ENCODE measurements at places on chromosomes 6 and 20.

GRCh38 chr6:5435449-5435848 is 174.1 kb downstream of the FARS2 start:
- peak; percentile 48 for DNase-seq

DNA sequence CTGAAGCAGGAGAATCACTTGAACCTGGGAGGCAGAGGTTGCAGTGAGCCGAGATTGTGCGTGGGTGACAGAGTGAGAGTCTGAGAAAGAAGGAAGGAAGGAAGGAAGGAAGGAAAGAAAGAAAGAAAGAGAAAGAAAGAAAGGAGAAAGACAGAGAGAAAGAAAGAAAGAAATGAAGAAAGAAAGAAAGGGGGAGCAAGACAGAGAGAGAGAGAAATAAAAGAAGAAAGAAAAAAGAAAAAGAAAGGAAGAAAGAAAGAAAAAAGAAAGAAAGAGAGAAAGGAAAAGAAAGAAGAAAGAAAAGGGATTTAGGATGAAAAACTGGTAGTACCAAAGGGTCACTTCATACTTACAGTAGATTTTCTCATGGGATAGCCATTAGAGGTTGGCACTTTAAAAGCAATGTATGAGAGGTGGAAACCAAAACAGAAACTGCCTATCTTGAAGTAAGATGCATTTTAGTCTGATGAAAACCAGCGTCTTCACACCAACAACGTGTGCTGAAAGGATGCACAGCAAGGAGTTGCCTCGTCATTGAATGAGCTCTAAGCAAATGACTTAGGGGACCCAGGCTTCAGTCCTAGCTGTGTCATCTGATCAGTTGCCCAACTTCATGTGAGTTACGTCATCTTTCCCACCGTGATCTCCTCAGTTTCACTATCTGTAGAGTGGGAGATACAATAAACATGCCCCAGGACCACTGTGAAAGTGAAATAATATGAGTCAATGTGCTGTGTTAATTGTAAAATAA is 133.9 kb upstream of the NEDD9 start:
- no peak for DNase-seq

DNA sequence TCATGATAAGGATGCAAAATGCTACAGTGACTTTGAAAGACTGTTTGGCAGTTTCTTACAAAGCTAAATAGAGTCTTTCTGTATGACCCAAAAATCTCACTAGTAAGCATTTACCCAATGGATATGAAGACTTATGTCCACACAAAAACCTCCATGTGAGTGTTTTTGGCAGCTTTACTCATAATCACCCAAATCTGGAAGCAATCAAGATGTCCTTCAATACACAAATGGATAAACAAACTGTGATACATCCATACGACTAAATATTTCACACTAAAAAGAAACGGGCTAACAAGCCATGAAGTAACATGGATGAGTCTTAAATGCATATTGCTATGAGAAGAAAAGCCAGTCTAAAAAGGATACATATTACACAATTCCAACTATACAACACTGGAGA is 117.2 kb downstream of the PDE10A start:
- no peak for DNase-seq

- DNase-seq: no peak
Observed at GRCh38 chr6:82568290-82568993, 204.8 kb downstream of the TPBG start.

DNA sequence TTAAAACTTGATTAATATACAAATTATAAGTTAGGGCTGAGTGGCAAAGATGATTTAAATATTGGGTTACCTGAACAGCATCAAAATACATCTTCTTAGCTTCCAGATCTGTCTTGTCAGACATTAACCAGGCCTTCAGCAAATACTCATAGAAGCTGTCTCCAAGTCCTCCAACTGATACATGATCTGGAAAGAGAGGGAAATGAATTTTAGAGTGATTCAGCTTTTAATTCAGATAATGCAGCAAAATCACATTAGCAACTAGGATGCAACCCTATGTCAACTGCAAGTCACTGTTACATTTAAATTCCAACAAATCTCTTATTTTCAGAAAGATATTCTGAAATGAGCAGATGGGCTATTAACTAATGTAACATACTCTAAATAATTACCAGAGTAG is 115.2 kb upstream of the FAM184A start:
- no peak for DNase-seq

- DNase-seq: no peak
Observed at GRCh38 chr20:58670102-58670501, 19.0 kb downstream of the STX16 start.

- DNase-seq: no peak
Observed at GRCh38 chr6:162181741-162182401, 545.7 kb downstream of the PRKN start.

DNA sequence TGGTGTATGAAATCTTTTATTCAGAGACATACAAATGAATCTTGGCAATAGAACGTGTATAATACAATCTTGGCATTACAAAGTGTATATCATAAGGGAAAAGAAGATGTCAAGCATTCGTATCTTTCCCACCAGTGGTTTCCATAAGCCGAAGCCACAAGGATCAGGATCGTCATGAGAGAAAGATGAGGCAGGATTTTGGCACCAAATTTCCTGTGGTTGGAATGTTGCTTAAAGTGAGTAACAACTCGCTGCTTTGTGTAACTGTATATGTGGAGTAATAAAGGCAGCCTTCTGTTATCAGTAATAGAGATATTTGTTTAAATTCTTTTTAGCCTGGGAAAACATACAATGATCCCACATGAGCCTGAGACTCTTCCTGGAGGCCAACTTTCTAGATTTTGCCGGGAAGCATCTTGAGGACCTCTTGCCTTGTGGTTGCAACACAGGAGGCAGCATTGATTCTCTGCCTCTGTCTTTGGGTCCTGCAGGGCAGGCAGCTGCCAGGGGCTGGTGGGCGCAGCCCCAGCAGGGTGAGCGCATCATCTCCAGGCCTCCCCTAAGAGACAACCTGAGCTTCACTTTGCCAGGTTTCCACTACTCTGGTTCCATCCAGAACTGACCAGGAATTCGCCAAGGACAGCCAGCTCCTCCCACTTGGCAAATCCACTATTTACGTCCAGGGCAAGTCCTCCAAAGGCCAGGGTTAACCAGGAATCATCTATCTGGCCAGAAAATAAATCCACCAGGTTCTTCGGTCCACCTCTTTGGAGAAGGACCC is 230.9 kb upstream of the SULF2 start:
- DNase-seq: peak; percentile 47

DNA sequence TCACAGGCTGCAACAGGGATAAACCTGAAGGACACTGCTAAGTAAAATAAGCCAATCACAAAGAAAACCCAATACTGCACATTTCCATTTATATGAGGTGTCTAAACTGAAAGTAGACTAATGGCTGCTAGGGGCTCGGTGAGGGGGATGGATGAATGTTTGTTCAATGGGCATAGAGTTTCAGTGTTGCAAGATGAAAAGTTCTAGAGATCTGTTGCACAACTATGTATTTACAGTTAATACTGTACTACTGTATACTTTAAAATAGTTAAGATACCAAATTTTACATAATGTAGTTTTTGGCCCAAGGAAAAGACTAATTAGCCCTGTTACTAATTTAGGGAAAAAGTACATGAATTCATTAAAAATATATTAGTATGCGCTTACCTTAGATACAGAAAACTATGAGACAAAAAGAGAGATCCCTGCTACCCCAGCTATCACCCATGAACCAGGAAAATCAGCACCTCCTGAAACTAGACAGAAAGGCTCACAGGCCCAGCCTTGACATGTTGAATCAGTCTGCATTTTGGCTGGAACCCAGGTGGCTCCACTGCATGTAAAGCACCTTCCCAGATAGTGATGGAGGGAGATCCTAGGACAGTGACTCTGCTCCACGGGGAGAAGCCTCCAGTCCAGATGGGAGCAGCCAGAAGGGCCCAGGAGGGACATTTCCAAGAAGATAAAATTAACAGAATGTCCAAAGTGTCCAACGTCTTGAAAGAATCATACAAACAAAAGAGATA is 16.1 kb downstream of the HLA-F start:
- no peak for DNase-seq

GRCh38 chr6:17178326-17178725 is 76.5 kb downstream of the STMND1 start:
- no peak for DNase-seq

DNA sequence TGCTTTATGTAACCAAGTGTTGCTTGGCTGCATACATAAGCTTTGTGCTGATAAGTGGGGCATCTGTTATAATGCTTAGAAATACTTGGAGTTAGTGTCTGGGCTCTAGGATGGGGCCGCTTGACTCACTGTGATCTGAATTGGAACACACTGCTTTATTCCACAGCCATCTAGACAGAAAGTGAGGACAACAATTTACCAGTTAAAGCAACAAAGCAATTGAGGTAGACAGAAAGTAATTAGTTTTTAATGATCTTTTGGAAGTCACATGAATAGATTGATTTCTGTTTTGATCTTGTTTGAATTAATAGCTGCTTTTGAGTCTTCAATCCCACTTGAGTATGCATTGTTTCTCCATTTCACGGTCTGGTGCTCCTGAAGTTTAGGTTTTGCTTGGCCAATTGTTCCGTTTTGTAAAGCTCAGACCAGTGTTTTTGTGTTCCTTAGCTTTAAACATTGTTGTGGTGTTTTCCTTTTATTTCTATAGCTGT is 157.5 kb downstream of the TRMT11 start:
- no peak for DNase-seq

DNA sequence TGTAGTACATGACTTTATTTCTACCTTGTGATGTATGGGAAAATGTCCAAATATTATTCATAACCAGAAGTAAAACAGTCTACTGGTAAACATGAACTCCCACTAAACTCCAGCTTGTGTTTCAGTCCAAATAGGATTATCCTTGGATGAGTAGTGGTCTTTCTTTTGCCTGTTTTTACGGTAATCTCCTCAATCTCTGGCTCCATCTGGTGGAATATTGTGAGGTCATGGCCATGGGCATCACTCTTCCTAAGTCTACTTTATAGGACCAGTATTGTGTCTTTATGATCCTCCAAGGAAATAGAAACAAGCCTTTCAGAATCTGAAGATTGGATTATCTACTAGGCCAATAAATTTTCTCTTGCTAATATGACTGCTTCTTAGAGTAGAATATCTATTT is 505.0 kb downstream of the BMP2 start:
- DNase-seq: no peak

DNA sequence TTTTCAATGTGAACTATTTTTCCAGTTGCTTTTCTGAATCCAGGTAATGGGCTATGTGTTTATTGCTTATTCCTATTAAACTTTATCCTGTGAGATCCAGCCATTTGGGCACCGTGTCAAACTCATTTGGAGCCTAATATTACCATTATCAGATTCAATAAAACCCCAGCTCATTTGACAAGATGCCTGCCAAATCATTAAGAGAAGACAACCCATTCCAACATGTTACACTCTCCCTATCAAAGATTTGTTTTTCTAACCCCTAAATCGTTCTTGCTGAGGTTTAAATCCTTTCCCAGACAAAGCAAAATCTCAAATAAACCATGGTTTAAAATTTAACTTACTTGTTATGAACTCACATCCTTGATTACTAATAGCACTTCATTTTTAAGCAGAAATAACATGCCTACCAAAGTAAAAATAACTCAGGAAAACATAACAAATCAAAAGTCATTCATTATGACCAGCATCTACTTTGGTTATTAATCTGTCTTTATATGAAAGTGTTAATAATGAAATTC is 130.0 kb upstream of the TCF21 start:
- DNase-seq: no peak

GRCh38 chr6:145815309-145816274 is 997 bp upstream of the FBXO30 start:
- DNase-seq: no peak

GRCh38 chr20:53343448-53343847 is 250.2 kb downstream of the ZNF217 start:
- no peak for DNase-seq

- DNase-seq: no peak
Observed at GRCh38 chr6:8282380-8282779, 153.0 kb downstream of the SLC35B3 start.

- no peak for DNase-seq
Observed at GRCh38 chr20:44714701-44715498, at the start of gene CCN5. Gene CCN5, plus strand, starts transcription at chr20:44715369. Its CDS starts 22 bp downstream, at chr20:44715391.

DNA sequence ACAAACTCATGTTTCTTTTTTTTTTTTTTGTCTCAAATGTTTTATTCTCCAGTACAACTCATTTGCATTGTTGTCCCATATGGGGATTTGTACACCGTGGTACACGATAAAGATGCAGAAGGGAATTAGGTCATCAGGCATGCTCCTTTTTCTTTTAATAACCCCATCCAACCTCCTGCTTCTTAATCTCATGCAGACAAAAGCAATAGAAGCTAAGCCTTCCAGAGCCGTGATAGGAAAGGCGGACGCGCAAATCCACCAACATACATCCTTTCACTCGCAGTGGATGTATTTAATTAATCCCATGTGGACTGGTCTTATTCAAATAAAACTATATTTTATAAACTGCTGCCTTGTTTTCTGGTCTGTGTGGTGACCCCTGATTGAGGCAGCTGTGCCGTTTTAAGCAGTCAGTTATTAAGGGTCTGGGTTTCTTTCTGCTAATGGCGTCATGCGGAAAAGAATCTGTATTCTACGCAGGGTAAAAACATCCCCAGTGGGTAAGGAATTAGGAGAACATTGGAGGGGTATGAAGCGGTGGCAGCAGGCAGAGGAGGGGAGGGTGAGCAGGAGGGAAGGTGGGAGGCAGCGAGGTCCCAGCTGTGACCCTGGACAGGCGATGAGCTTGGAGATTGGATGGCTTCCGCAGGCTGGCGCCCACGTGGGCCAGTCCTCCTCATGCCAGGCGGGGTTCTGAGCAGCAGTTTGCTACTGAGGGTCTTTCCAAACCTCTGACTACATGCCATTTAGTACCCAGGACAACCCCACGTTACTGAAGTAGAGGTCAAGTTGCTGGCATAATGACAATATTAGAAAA is 172.8 kb downstream of the LINC00237 start:
- no peak for DNase-seq

GRCh38 chr6:129136751-129137150 is 253.8 kb downstream of the LAMA2 start:
- no peak for DNase-seq

DNA sequence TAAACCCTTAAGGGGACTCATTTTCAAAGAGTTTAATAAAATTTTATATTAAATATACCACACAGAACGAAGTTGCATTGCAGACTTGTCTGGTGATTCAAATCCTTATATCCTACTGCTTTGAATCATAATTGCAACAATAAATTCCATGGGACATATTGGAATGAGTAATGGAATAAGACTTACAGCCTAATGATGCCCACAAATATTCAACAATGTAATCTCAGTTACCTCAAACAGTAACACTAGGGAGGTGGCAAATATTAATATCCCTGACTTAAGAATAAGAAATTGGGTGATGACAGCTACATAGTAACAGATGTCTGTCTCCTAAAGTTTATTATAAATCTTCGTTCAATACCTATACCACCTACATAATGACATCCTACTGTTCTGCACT is 52.6 kb downstream of the BMP5 start:
- DNase-seq: peak; percentile 21

DNA sequence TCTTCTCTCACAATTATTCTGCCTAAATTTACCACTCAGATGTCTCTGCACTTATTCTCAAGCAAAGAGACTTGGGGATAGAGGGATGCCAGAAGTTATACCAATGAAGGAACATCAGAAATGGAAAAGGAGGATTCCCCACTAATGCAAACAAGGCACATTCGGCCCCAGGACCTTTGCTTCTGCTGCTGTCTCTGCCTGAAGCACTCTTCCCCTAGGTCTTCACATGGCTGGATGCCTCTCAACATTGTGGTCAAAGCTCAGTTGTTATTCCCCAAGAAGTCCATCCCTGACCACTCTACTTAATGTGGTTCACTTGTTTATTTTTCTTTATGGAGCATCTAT is 508.7 kb downstream of the DOK5 start:
- no peak for DNase-seq

Data from skeletal muscle cell (primary cell).